Activated T-helper 17 cell treated with anti-CD3 and anti-CD28 coated beads, Interleukin-2, amount 50 U/mL, for 72 hours (primary cell): ENCODE measurements at places on chromosomes 5 and 9. TPM values are rescaled to one million over a fixed set of nuclear protein-coding genes. Genes with fewer than 3 reads are reported as not detected.

The POU5F2 gene
- total RNA-seq: 2.1 TPM

The CHSY3 gene
- not detected for total RNA-seq

The SH3RF2 gene
- total RNA-seq: 0.80 TPM

The TXNDC8 gene
- not detected for total RNA-seq

The PDE8B gene
- not detected for total RNA-seq

The TLR4 gene
- total RNA-seq: not detected

The PCDHA12 gene
- total RNA-seq: not detected

The DDX4 gene
- total RNA-seq: not detected

The OR1J2 gene
- not detected for total RNA-seq

The STX17 gene
- total RNA-seq: 20.1 TPM

The ITK gene
- total RNA-seq: 277 TPM

The SLC36A2 gene
- not detected for total RNA-seq

The BHMT gene
- not detected for total RNA-seq

The IL4 gene
- not detected for total RNA-seq

The COL27A1 gene
- total RNA-seq: 7.8 TPM

The UHRF2 gene
- total RNA-seq: 98.7 TPM

The OR1Q1 gene
- total RNA-seq: 0.45 TPM

The DBH gene
- total RNA-seq: not detected

The IRX2 gene
- total RNA-seq: not detected

The SEMA5A gene
- total RNA-seq: not detected

The SLC1A3 gene
- total RNA-seq: 0.26 TPM

The EDIL3 gene
- total RNA-seq: not detected

The FAM151B gene
- total RNA-seq: 0.42 TPM

The SLC6A18 gene
- not detected for total RNA-seq

The COL5A1 gene
- total RNA-seq: 0.50 TPM
